ENCODE measurements at places on chromosomes 3 and 15. TPM values are rescaled to one million over a fixed set of nuclear protein-coding genes. Genes with fewer than 3 reads are reported as not detected.

GRCh38 chr15:81812456-81812855, 233.4 kb downstream of the MEX3B start:
- DNase-seq: peak; percentile 16

- no peak for DNase-seq
Measured at GRCh38 chr15:51262463-51262862, 75.9 kb downstream of the CYP19A1 start.

GRCh38 chr15:55587321-55588069, 650 bp downstream of the PYGO1 start:
- peak; percentile 62 for DNase-seq

DNA sequence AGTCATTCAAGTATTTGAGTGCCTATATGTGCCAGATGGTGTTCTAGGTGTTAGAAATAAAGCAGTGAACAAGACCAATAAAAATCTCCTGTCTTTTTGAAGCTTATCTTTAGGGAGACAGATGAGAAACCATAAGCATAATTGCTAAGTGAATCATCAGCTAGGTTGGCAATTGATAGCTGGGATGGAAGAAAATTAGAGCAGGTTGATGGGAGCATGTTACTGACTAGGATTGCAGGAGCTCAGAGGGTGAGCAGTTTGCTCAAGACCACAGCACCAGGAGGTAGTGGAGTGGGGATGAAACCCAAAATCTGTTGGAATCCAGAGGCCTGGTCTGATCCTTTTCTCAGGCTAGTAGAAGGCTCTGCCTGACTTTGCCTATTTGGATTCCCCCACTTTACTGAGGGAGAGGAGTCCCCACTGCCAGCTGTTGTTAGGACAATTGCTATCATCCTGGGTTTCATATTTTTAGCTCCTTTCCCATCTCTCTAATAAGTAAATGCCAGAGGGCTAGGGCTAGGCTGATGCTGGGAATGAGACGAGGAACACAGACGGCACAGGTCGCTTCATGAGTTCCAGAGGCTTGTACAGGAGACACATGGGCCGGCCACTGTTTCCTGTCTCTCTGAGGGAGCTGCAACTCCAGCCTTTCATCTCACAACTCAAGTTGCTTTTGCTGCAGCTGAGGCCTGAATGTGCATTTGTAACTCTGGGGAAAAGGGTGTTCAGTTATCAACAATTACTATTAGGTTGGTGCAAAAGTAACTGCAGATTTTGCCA, 102.9 kb downstream of the CACNA1D start:
- DNase-seq: no peak

GRCh38 chr3:5754602-5755001, 567.1 kb downstream of the EDEM1 start:
- DNase-seq: no peak

- DNase-seq: no peak
Measured at GRCh38 chr3:25507811-25508210, 79.7 kb downstream of the RARB start.

DNA sequence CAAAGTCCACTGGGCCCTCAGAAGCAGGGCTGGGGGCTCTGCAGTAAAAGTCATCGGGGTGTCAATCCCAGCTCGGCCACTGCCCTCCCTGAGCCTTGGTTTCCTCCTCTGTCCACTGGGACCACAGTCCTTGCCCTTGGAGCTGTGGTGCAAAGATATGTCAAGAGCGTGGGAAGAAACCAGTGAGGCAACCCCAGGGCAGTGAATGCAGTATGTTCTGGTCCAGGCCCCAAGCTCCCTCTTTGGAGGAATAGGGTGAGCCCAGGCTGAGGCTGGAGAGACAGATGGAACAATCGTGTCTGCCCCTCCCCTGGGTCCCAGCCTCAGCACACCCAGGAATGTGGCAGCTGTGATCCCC, 779 bp downstream of the GRIP2 start:
- DNase-seq: no peak

DNA sequence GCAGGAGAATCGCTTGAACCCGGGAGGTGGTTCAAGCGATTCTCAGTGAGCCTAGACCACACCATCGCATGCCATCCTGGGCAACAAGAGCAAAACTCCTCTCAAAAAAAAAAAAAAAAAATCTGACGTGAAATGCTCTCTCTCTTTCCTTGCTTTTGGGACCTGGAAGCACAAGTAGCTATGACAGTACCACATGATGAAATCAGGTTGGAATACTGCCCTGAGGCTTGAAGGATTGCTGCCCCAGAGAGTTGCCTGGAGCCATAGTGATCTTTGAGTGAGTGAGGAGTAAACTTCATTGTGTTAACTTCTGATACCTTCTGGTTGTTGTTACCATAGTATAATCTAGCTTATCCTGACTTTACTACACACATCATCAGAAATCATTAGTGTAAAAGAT, 23.3 kb downstream of the AKAP13 start:
- no peak for DNase-seq

DNA sequence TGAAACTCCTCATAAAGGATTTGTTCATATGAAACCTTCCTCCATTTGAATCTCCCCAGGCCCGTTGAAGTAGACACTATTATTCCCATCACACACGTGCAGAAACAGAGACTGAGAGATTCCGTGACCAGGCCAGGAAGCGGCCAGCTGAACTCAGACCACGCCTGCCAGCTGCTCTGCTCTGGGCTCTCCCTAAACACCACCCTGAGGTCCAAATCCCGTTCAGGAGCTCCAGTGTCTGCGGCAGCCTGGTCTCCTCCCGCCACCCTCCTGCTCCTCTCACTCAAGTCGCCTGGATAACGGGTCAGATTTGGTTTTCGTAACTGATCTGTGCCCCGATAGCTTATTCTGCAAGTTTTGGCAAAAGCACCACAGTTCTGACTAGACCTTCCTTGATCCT, 53.6 kb upstream of the SNRPA1 start:
- DNase-seq: no peak

DNA sequence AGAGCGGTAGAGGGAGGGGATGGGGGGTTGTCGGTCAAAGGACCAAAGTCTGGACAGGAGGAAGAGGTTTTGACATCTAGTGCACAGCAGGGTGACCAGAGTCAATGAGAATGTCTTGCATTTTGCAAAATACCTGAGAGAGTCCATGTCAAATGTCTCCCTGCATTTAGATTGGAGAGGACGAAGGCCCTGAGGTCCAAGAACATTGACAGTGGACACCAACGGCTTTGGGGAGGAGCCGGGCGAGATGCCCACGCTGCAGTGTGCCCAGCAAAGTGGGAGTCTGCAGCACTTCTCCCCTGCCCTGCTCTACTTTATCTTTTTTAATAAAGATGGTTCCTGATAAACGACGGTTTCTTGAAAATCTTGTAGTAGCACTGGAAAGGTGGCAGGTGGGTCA, 67.4 kb upstream of the TAMM41 start:
- DNase-seq: no peak

DNA sequence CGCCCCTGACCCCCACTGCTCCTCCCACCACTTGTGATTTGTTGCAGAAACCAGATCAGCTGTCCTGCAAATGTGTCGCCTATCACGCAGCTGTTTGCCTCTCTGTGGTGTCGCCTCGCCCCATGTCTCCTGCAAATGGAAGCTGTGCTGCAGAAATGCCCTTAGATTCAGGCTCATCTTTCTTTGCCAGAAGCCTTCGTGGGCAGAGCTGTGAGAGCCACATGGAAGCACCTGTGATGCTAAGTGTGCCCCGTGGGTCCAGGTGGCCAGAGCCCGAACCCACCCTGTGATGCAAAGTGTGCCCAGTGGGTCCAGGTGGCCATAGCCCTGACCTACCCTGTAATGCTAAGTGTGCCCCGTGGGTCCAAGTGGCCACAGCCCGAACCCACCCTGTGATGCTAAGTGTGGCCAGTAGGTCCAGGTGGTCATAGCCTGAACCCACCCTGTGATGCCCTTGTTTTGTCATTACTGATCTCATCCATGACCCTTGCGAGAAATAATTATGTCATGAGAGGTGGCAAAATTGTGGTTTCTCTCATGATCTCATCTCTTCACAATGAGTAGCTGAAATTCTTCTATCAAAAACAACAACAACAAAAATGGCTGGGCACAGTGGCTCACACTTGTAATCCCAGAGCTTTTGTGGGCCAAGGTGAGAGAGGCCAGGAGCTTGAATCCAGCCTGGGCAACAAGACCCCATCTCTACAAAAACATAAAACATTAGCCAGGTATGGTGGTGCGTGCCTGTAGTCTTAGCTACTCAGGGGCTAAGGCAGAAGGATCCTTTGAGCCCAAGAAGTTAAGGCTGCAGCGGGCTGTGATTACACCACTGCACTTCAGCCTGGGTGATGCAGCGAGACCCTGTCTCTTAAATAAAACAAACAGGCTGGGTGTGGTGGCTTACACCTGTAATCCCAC, 187.4 kb downstream of the GOLGA6L6 start:
- DNase-seq: peak; percentile 64

DNA sequence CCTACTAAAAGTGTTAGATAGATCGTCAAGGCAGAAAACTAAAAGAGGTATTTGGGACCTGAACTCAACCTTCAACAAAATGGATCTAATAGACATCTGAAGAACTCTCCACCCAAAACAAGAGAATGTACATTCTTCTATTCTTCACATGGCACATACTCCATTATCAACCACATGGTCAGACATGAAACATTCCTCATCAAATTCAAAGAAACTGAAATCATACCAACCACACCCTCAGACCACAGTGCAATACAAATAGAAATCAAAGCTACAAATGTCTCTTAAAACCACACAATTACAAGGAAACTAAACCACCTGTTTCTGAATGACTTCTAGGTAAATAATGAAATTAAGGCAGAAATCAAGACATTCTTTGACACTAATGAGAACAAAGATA, 984.1 kb upstream of the GBE1 start:
- no peak for DNase-seq

DNA sequence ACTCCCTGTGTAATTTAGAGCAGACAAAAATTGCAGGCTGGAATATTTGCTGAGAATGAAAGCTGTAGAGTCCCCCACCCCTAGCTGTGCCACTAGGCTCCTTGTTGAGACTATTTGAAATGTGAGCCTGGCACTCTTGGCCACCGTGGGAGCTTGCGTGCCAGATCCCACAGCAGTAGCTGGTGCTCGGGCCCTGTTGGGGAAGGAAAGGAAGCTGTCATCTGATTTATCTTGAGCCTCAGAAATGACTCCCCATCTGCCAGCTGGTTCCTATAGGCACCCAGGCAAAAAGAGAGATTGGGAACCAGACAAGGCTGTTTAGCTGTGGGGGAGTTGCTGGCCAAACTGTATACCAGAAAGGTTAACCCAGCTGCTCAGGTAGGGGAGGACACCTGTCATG, 23.4 kb upstream of the CLEC3B start:
- no peak for DNase-seq

DNA sequence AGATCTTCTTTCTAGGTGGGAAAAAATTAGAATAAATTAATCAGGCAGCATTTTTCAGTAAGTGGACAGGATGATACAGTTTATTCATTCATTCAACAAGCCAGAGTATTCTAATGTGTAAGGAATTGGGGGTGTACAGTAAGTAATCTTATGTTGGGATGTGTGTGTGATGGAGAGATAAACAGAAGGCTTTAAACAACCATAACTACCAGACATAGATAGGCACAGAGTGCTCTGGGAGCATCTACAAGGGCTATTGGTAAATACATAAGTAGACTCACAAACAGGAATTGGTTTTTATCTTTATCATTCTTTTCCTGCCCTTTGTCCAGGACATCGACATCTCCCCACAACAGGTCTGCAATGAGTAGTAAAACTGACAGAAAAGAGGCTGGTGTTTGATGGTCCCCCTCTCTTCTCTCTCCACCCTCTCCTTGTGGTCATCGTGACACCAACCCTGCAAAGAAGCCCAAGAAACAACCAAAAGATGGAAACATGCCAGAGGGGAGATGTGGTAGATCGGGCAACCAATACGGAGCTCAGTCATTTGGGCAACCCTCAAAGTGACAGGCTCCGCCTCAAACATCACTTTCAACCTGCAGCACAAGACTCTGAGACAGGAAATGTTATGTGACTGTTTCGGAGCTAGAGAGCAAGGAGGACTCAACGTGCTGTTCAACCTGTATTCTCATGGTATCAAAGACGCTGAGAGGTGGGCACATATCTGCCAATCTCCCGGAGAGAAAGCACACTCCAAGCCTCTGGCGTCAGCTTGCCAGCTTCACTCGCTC, 28.7 kb upstream of the B3GNT5 start:
- DNase-seq: peak; percentile 85

GRCh38 chr3:9229325-9229724, 20.1 kb downstream of the SRGAP3 start:
- DNase-seq: no peak

DNA sequence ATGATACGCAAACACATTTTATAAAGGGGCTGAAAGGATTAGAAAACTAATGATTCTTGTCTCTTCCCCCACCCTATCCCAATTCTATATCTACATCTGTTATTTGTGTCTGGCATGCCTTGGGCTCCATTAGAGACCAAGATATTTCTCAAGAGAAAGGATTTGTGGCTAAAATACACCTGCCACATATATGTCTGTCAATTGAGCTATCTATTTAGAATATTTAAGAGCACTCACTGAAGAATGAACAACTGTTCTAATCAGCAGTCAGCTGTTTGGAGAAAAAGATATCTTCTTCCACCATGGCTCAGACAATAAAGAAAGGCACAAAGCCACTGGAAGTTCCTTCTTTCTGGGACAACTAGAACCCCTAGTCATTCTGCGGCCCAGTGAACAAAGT, 61.7 kb upstream of the LRRN1 start:
- no peak for DNase-seq

DNA sequence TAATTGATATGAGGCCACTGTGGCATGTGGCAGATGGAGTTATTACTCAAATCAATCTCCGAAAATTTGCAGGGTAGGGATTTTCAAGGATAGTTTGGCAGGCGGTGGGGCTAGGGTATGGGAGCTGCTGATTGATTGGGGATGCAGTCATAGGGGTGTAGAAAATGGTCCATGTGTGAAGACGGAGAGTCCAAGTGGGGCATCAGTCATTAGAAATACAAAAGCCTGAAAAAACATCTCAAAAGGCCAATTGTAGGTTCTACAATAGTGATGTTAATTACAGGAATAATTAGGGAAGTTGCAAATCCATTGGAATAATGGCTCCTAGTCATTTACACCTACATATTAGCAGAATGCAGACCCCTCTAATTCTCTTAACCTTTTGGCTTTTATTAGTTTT, 4.9 kb downstream of the LEKR1 start:
- DNase-seq: no peak

The GABRA5 gene
- not detected for total RNA-seq

The ACTRT3 gene
- 1.1 TPM for total RNA-seq

The ITGA11 gene
- 2.1 TPM for total RNA-seq

The ARL14 gene
- total RNA-seq: not detected

The KNG1 gene
- total RNA-seq: not detected

The OIP5 gene
- total RNA-seq: 15.8 TPM

The SUMF1 gene
- total RNA-seq: 6.7 TPM

The SLC7A14 gene
- not detected for total RNA-seq

The SGO1 gene
- 20.0 TPM for total RNA-seq
